Activated CD4-positive, alpha-beta T cell treated with anti-CD3 and anti-CD28 coated beads, Interleukin-2, Interleukin-6, amounts not matched to agents 100 ng/mL and 50 ng/mL, durations not matched to agents 16 hours and 8 hours (primary cell): ENCODE measurements at places on chromosomes 6 and 20.

DNA sequence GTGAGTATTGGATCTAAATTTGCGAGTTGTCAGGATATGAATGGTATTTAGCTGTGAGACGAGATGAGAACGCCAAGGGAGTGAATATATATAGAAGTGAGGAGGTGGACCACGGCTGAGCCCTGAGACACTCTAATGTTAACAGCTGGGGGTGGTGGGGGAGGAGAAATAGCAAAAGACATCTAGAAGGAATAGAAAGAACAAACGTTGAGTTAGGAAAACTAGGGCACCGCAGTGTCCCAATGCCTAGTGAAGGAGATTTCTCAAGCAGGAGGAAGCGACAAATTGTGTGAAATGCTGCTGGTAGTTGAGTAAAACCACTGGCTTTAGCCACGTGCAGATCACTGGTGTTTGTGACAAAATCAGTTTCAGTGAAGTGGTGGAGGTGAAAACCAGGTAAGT lies 56.9 kb downstream of the CD164 start:
- DNase-seq: no peak

DNA sequence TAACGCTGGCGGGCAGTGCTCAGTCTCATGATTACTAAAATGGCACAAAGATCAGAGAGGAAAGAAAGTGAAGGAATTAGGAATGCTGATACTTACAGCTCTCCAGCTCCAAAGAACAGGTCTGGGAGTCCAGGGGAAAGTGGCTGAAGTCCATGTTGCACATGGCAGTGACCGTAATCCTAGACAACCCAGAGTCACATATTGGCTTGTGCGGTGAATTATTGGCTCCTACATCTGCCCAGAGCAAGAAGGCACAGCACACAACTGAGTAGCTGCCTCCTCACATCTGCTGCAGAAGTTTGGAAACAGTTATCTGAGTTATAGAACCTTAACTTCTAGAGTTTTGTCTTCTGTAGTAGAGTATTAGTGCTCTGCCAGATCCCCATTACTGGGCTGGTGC lies 47.2 kb downstream of the GABRR2 start:
- DNase-seq: no peak

DNA sequence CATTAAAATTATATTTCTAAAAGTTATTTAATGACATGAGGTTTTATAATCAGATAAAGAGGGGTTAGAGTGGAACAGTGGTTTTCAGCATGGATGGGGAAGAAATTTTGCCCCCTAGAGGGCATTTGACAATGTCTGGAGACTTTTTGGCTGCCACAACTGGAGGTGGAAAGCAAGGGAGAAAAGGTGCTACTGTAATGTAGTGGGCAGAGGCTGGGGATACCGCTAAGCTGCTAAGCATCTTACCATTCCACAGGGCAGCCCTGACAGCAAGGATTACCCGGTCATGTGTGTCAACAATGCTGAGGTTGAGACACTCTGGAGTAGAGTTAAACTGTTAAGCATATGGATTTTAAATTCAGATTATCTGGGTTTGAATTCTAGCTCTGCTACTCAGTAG lies 52.9 kb upstream of the FABP7 start:
- peak; percentile 12 for DNase-seq

- DNase-seq: no peak
Observed at GRCh38 chr20:50611128-50611810, 80.1 kb downstream of the RIPOR3 start.

DNA sequence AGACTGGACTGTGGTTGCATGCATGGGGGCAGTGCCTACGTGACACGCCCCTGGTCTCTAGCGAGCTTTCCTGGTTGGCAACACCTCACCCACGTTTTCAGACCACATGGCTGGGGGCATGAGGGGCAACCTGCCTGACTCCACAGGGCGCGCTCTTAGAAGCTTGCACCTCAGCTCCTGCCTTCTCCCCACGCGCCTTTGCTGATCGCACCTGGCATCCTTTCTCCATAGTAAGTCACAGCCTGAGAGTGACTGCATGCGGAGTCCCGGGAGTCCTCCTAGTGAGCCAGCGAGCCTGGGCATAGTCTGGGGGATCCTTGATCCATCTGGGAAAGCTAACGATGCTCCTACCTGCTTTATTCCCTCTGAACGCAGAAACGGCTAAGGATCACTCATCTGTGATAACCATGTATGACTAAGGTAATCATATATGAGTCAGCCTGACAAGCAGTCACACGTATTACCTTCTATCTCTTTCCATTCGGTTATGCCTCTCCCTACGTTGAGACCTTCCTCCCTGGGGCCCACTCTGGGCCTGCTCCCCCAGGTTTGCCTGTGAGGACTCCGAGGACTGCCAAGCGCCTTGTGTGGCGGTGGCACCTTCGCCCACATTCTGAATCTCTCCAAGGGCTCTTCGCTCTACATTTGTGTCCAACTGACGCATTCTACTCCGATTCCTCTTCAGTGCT lies 4.5 kb downstream of the TCFL5 start:
- no peak for DNase-seq

- DNase-seq: peak; percentile 41
Observed at GRCh38 chr6:52049252-52050050, 38.0 kb downstream of the PKHD1 start.

DNA sequence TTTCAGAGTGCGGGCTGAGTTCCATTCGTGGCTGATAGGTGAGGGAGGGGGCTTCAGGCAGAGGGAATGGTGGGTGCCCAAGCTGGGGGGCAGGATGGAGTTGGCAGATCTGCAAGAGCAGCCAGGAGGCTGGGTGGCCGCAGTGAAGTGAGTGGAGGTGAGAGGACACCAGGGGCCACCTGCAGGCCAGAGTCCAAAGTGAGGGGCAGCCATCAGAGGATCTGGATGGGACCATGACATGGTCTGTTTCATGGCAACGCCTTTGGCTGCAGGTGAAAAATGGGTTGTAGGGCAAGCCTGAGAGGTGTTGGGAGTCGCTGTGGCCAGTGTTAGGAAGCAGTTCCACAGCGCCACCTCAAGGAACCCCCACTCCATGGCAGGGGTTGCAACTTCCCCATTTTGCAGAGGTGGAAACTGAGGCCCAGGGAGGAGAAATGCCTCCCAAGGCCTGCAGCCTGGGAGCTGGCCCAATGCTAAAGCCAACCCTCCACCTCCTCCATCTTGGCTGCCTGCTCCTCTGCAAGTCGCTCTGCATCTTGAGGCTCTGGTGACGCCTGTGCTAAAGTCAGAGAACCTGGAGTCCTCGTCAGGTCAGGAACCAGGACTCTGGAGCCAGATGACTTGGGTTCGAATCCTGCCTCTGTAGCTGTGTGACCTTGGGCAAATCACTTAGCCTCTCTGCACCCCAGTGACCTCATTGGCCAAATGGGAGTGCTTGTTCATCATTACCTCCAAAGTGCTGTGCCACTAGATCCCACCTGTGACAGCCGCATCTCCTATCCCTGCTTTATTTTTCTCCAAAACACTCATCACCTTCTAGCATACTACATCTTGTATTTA lies 153.8 kb downstream of the CEBPB start:
- peak; percentile 29 for DNase-seq

GRCh38 chr20:49575551-49576060 lies 7.7 kb upstream of the PTGIS start:
- DNase-seq: no peak

- DNase-seq: no peak
Observed at GRCh38 chr20:34629342-34629741, 47.5 kb downstream of the PIGU start.

GRCh38 chr20:1712634-1713624 lies 55.4 kb upstream of the SIRPG start:
- DNase-seq: no peak

DNA sequence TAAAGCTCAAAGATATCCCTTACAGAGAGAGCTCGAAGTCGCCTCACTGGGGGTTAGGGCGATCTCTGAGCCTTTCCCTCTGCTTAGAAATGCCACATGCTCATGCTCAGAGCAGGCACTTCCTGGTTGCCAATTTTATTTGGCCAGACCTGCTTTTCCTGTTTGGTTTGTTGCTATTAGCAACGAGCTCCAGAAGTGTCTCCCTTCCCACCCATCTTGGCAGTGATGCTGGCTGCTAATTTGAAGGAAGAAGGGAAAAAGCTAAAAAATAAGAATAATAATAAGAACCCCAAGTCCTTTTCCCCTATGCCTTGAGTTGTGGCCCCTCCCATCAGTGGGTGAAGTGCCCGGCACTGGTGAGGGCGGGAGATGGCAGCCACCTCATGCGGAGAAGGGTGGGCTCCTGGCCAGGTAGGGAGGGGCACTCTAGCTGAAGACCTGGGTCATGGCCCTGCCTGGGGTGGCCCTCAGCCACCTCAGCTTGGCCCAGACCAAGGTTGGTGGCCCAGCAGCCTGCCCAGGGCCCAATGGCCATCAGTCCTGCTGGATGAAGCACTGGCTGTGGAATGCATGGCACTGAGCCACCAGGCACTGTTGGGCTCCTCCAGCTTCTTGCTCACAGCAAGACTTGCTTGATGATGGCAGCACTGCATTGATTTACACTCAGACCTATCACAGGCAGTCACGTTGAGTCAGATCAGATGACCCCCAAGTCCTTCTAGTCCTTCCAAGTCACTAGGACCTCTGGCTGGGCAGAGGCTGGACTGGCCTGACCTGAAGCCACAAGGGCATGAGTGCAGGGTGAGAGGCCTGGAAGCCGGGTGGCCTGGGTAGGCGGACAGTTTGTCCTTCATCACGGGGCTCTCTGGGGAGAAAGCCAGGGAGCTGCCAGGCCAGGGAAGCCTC lies 79.0 kb downstream of the SYNJ2 start:
- no peak for DNase-seq

DNA sequence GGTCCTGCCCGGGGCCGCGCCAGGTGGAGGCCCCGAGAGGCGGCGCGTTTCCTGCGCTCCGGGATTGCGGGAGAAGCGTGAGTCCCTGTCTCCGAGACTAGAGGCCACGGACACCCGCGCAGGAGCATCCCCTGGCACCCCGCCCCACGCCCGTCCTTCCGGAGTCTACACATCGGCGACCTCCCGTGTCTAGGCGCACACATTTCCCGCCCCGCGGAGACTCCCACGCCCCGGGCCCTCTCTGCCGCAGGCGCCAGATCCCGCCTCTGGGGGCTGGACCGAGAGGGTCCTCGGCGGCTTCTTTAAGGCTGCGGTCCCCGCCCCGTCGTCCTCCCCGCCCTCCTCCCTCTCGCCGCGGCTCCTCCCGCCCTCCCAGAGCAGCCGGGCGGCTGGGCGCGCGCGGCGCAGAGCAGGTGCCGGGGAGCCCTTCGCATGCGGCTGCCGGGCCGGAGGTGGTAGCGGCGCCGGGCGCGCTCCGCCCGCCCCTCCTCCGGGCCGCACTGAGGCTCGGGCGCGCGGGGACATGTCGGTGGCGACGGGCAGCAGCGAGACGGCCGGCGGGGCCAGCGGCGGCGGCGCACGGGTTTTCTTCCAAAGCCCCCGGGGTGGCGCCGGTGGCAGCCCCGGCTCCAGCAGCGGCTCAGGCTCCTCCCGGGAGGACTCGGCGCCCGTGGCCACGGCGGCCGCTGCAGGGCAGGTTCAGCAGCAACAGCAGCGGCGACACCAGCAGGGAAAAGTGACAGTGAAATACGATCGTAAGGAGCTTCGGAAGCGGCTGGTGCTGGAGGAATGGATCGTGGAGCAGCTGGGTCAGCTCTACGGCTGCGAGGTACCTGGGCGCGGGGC lies at the start of gene PPP1R14C:
PPP1R14C (plus strand) TSS at position 375 of the 846 bp plus-strand sequence; CDS start at position 524, 149 bp downstream.
- DNase-seq: peak; percentile 43

- no peak for DNase-seq
Observed at GRCh38 chr20:35552914-35553313, 11.0 kb downstream of the ERGIC3 start.

DNA sequence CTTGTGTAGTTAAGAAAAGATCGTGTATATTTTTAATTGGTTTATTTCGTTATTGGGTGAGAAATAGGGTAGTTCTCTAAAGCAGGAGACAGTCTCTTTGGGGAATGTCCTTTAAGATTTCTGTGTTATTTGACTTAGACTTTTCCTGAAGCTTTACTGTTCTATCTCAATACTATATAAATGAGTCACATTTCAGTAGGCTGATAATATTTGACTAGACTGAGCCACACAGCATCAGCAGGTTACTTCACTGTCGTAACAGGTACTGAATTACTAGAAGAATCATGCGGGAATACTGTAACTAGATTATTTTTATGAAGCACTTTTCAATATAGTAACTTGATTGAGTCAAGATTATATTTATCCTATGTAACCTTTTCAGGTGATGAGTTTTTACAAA lies 1.4 kb downstream of the SMAP1 start:
- DNase-seq: peak; percentile 22

DNA sequence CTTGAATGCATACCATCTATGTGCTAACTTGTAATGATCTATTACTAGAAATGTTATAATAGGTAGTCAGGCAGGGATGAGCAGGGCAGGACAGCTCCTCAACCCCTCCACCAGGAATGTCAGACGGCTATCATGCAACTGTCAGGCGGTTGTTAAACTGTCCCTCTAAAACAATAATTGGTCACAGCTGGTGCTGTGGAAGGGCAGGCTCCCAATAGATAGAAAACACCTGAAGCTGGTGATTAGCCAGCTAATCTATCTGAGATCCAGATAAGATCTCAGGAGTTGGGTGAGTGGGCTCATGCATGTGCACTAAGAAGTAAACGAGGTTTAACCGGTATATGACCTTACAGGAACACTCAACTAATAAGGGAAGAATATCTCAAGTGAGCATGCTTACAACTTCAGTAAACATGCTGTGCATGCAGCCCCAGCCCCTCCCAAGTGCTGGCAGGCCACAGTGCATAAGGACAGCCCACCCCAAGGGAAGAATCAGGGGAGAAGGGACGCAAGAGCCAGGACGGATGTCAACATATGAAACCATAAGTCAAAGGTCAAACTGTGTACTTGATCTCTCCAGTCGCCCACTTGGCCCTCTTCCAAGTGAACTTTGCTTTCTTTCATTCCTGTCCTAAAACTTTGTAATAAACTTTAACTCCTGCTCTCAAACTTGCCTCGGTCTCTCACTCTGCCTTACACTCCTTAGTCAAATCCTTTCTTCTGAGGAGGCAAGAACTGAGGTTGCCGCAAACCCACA lies 566.2 kb upstream of the NRSN1 start:
- no peak for DNase-seq

GRCh38 chr6:135182071-135183001 lies 1.2 kb downstream of the MYB start:
- DNase-seq: peak; percentile 66
